Adipose tissue (tissue), 3 donors: ENCODE measurements at places on chromosomes 7 and 10. TPM values are rescaled to one million over a fixed set of nuclear protein-coding genes. Genes with fewer than 3 reads are reported as not detected.

The CYP26A1 gene
- not detected for polyA plus RNA-seq

The PTEN gene
- polyA plus RNA-seq: 46.5 TPM

The AKR1D1 gene
- not detected for polyA plus RNA-seq

The ACTL6B gene
- polyA plus RNA-seq: not detected

The GSTO2 gene
- polyA plus RNA-seq: 2.1 TPM
